CD4-positive, alpha-beta memory T cell (primary cell): ENCODE measurements at places on chromosomes 6 and 20. TPM values are rescaled to one million over a fixed set of nuclear protein-coding genes. Genes with fewer than 3 reads are reported as not detected.
A peak's percentile ranks its signal among the peaks of the same experiment; 100 is the strongest.

GRCh38 chr20:15204234-15204633 lies 866.8 kb upstream of the FLRT3 start:
- no peaks in the 10 kb centered on the region for H3K27me3 ChIP-seq
- H3K4me3 ChIP-seq = no peak overlapping the region
- DNase-seq = no peak
- no peaks in the 10 kb centered on the region for H3K4me1 ChIP-seq

DNA sequence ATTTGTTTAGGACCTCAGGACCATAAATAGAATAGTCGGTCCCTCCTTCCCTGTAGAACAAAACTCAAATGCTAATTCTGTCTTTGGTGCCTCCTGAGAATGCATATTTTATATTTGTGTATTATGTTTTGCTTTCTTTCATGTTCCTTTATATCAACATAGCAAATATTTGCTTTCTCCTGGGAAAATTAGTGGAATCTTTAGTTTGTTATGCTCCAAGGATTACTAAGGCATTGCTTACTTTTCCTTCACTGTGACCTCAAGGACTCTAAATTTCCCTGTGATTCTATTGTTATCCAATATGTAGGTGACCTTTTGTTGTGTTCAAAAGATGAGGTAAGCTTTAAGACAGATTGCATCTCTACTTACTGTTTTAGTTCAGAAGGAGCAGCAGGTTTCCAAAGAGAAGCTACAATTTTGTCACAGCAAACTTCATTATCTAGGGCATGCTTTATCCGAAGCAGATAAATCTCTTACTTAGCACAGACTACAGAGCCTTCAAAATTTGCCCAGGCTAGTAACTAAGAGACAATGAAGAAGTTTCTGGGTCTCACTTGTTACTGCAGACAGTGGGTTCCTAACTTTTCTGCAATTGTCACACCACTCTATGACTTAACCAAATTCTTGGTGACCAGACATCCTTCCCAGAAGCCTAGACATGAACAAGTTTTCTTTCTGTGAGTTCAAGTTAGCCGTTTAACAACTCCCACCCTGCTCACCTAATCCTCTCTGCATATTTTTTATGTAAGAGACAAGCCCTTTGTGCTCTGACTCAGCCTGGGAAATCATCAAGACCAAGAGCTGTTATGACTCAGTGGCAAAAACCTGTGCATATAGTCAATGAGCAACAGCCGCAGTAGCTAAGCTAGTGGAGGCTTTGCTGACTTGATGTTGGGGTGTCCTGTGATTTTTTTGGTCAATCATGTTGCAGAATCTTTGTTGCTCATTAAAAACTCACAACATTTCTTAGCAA lies 378.8 kb downstream of the QKI start:
- H3K4me3 ChIP-seq = no peak overlapping the region
- H3K36me3 ChIP-seq = no peaks in the 10 kb centered on the region
- DNase-seq = no peak
- H3K27me3 ChIP-seq = no peaks in the 10 kb centered on the region

- H3K36me3 ChIP-seq = peaks cover 73% of the 10 kb centered on the region
- no peak for DNase-seq
- no peak overlapping the region for H3K4me3 ChIP-seq
- H3K27me3 ChIP-seq = no peaks in the 10 kb centered on the region
- H3K27ac ChIP-seq = no peak overlapping the region
- no peaks in the 10 kb centered on the region for H3K4me1 ChIP-seq
These were observed 10.7 kb downstream of the NELFCD start for GRCh38 chr20:58991715-58992114.

DNA sequence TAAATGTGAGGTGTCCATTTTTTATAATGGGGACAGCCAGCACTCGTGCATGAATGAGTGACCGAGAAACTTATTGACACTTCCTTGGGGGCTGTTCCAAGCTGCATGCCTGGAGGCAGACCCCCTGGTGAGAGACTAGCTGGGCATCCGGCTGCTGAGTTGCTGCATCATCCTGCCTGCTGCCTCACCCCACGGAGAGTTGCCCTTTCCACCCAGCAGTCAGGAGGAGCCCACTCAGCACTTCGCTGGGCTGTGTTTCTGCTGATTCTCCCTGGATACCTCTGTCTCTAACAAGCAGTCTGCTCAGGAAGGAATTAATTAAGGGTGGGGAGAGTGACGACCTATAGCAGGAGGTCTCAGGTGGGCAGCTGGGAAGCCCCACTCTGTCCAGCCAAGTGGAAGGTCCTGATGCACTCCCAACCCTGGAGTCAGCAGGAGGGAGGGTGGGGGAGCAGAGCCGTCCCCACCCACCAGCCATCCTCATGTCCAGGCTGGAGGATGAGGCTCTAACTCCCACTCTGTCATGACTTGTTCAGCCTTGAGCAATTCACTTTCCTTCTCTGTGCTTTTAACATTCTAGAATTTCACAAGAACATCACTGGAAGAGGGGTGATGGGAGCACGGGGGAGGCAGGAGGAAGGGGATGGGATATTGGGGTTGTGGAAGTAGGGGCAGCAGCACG lies 177.3 kb downstream of the LRFN2 start:
- no peaks in the 10 kb centered on the region for H3K4me1 ChIP-seq
- DNase-seq = no peak
- H3K27ac ChIP-seq = no peak overlapping the region
- H3K27me3 ChIP-seq = no peaks in the 10 kb centered on the region
- H3K4me3 ChIP-seq = no peak overlapping the region

- H3K27me3 ChIP-seq = no peaks in the 10 kb centered on the region
- DNase-seq = no peak
- no peak overlapping the region for H3K27ac ChIP-seq
- H3K4me1 ChIP-seq = no peaks in the 10 kb centered on the region
These were observed 35.9 kb downstream of the ANKRD60 start for GRCh38 chr20:58192567-58192966.

GRCh38 chr6:24643920-24644319 lies 2.1 kb downstream of the KIAA0319 start:
- H3K4me1 ChIP-seq = peaks cover 11% of the 10 kb centered on the region
- no peak overlapping the region for H3K4me3 ChIP-seq
- H3K27ac ChIP-seq = no peak overlapping the region

DNA sequence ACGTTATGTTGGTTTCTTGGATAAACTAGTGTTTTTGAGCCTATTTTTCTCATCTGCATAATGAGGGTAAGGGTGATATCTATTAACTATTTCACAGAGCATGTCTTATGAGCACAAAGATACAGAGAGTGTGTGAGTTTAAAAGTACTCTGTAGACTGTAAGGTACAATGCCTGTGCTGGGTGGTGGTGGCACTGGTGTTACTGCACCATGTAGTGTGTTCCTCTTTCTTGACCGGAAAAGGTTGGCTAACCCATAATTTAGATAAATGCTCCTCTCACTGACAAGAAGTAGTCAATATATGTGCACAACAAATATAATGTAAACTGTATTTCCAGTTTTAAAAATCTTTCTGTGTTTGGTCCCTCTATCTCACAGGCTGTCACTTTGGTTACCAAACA lies 116.2 kb upstream of the MMS22L start:
- no peaks in the 10 kb centered on the region for H3K36me3 ChIP-seq
- H3K27me3 ChIP-seq = no peaks in the 10 kb centered on the region
- no peaks in the 10 kb centered on the region for H3K4me1 ChIP-seq
- DNase-seq = no peak
- H3K4me3 ChIP-seq = no peak overlapping the region

- peaks cover 3% of the 10 kb centered on the region for H3K27me3 ChIP-seq
- H3K36me3 ChIP-seq = no peaks in the 10 kb centered on the region
- no peak overlapping the region for H3K27ac ChIP-seq
- H3K4me3 ChIP-seq = no peak overlapping the region
These were observed 35.6 kb upstream of the TGM2 start for GRCh38 chr20:38200646-38201045.

GRCh38 chr20:45342855-45343531 lies 5.2 kb downstream of the SDC4 start:
- peaks cover 25% of the 10 kb centered on the region for H3K4me1 ChIP-seq
- H3K4me3 ChIP-seq = no peak overlapping the region
- no peak overlapping the region for H3K27ac ChIP-seq
- H3K36me3 ChIP-seq = no peaks in the 10 kb centered on the region

GRCh38 chr20:57265336-57265996 lies 975 bp downstream of the BMP7 start:
- no peak overlapping the region for H3K27ac ChIP-seq
- no peak overlapping the region for H3K4me3 ChIP-seq
- H3K4me1 ChIP-seq = no peaks in the 10 kb centered on the region
- no peak for DNase-seq
- H3K27me3 ChIP-seq = peaks cover 5% of the 10 kb centered on the region

DNA sequence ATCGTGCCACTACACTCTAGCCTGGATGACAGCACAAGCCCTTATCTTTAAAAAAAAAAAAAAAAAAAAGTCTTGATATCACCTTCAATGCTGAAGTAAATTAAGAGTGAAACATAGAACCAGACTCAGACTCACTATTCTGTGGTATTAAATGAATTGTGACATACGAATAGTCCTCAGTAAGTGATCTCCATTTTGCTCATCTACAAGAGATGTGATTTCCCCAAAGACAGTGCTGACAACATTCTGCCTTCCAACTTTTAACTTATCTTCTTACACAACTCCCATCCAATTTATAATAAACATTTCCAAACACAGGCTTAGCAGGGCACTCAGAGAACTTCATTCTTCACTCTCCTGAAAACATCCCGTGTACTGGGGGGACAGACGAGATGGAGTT lies 8.0 kb downstream of the ZBTB24 start:
- peaks cover 60% of the 10 kb centered on the region for H3K36me3 ChIP-seq
- no peaks in the 10 kb centered on the region for H3K27me3 ChIP-seq
- H3K4me3 ChIP-seq = no peak overlapping the region
- no peak overlapping the region for H3K27ac ChIP-seq

- no peak overlapping the region for H3K4me3 ChIP-seq
- H3K27me3 ChIP-seq = no peaks in the 10 kb centered on the region
- H3K4me1 ChIP-seq = no peaks in the 10 kb centered on the region
- H3K36me3 ChIP-seq = no peaks in the 10 kb centered on the region
These were observed 12.6 kb downstream of the ID4 start for GRCh38 chr6:19849755-19850154.

DNA sequence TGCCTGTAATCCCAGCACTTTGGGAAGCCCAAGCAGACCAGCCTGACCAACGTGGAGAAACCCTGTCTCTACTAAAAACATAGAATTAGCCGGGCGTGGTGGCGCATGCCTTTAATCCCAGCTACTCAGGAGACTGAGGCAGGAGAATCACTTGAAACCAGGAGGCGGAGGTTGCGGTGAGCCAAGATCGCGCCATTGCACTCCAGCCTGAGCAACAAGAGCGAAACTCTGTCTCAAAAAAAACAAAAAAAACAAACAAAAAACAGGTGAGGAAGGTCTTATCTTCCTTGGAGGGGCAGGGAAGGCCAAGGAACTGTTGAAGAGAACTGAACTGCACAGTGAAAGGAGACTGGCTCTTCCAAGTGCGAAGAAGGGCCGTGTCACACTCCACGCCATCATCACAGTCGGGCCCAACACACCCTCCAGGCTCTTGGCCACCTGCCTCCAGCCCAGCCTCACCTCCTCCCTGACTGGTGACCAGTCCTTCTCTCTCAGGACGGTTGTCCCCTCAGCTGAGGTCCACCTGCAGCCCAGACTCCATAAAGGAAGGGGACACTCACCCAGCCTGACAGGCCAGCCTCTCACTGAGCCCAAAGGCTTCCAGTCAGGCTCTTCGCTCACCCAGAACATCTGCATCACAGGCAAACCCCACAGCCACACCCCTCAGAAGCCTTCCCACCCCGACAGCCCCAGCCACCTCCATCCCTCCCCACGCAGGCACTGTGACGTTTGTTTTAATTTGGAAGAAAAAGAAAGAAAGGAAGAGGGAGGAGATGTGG lies 4.1 kb downstream of the ZC3H12D start:
- DNase-seq = peak; percentile 68
- H3K4me3 ChIP-seq = peak overlapping the region; percentile 82
- no peaks in the 10 kb centered on the region for H3K36me3 ChIP-seq
- peak overlapping the region; percentile 99 for H3K27ac ChIP-seq

DNA sequence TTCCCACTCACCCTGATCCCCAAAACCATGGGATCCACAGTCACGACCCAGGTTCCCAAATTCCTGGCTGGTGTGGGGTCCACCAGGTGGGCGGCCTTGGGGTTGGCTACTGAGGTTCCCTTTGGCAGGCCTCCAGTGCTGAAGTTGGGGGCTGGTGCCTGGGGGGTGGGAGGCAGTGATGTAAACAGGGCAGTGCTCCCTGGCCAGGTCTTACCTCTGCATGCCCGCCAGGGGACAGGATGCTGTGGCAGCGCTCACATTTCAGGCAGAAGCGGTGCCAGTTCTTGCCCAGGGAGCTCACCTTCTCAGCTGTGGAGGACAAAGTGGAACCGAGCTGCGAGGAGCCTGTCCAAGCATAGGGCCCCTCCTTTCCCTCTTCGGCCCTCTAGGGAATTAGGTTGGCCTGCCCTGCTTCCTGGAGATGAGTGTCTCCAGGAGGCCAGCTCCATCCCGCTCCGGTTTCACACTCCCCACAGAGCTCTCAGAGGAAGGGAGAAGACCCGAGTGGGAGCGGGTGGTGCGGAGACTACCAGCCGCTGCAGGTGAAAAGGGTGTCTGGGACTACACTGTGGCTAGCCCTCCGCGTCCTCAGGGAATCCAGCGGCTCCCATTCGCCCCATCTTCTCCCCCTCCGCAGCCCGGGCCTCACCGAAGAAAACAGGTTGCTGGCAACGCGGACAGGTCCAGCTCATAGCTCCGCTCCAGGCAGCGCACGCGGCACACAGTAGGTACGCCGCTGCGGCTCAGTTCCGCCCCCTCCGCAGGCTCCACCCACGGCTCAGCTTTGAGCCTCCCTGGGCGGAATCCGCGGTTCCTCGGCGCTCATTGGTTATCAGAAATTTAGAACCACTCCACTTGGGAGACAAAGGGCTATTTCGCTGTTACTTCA lies at the start of gene CRIP3:
Gene CRIP3 (minus strand): TSS at position 726 of the 889 bp plus-strand sequence. CDS start 34 bp downstream, at position 692.
- no peak within 1 kb of the TSS for H3K27ac ChIP-seq
- H3K4me3 ChIP-seq = peak within 1 kb of the TSS; percentile 42
- peak; percentile 63 for DNase-seq
- H3K36me3 ChIP-seq = no peaks in the 10 kb centered on the region
- peaks cover 14% of the 10 kb centered on the region for H3K4me1 ChIP-seq
- no peaks in the 10 kb centered on the region for H3K27me3 ChIP-seq

GRCh38 chr6:101608703-101609102 lies 215.2 kb downstream of the GRIK2 start:
- H3K27ac ChIP-seq = no peak overlapping the region
- DNase-seq = no peak
- H3K27me3 ChIP-seq = no peaks in the 10 kb centered on the region
- H3K4me1 ChIP-seq = no peaks in the 10 kb centered on the region

The CRISP3 gene
- not detected for total RNA-seq

The SOX18 gene
- not detected for total RNA-seq

The ERMARD gene
- total RNA-seq = 41.4 TPM

The CCDC167 gene
- total RNA-seq = 25.1 TPM

The TREM1 gene
- not detected for total RNA-seq

The FAM83D gene
- 1.4 TPM for total RNA-seq

The STMND1 gene
- not detected for total RNA-seq
